ENCODE measurements at places on chromosomes 3 and 15. TPM values are rescaled to one million over a fixed set of nuclear protein-coding genes. Genes with fewer than 3 reads are reported as not detected.
A peak's percentile ranks its signal among the peaks of the same experiment; 100 is the strongest.

GRCh38 chr3:117433427-117433826 lies 723.8 kb downstream of the TUSC7 start:
- DNase-seq, result no peak

GRCh38 chr3:176690083-176690869 lies 507.0 kb downstream of the TBL1XR1 start:
- no peak for DNase-seq

- DNase-seq, result no peak
Measured at GRCh38 chr15:78929536-78930264, 15.1 kb downstream of the CTSH start.

DNA sequence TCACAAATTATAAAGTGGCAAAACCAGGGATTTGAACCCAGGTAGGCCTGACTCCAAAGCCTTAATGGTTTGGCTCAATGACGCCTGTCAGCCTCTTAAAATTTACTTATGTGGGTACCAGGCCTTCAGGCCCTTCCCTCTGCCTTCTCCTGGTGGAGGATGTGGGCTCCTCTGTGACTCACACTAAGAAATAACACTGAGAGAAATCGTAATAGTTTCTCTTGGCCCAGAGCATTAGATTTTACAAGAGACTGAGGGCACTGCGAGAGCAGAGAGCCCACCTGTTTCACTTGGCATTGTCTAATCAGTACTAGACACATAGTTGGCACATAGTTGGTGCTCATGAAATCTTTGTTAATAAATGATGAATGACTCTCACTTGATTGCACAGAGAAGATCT lies 505.2 kb downstream of the SHQ1 start:
- DNase-seq, result no peak

DNA sequence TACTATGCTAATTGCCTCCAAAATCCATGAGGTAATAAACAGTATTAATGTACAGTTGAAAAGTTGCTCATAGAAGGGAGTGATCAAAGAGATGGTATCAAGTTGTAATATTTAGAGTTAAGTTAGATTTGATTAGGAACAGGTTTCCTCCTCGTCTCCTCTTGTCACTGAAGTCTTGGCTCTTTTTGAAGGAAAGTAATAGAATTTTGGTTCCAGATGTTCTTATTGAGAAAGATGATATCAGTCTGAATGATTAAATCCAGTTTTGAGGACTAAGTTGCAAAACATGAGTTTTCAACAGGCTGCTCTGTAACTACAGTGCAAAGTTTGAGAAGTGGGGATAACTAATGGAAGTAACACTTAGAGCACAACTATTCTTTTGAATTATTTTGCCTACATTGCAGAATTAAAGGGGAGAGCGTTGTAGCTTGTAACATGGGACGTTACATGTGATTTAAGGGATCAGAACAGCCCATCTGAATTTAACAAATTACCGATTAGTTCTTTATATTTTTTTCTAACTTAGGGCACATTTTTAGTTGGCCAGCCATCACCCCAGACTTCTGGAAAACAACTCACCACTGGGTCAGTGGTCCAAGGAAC lies 48.3 kb downstream of the MAP6D1 start:
- no peak for DNase-seq

- no peak for DNase-seq
Measured at GRCh38 chr3:84100861-84101260, 857.9 kb upstream of the CADM2 start.

DNA sequence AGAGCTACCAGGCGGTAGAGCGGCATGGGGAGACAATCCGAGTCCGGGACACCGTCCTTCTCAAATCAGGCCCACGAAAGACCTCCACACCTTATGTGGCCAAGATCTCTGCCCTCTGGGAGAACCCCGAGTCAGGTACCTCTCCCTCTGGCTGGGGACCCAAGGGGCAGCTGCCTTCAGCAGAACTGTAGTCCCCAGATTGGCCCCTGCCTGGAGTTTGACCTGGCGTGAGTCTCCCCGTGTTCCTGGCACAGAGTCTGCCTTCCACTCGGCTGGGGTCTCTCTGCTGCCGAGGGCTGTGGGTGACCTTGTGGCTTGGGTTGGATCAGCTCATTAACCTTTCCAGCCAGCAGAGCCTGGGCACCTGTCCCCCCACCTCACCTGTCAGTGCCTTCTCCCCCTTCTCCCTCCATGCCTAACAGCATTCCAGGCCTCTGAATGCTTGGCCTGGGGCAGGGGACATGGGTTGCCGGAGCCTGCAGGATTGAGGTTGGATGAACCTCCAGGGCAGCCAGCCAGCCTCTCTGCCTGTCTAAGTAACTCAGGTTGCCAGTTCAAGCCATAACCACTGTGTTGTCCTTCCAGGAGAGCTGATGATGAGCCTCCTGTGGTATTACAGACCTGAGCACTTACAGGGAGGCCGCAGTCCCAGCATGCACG lies 6.8 kb upstream of the CHST14 start:
- DNase-seq, result no peak

DNA sequence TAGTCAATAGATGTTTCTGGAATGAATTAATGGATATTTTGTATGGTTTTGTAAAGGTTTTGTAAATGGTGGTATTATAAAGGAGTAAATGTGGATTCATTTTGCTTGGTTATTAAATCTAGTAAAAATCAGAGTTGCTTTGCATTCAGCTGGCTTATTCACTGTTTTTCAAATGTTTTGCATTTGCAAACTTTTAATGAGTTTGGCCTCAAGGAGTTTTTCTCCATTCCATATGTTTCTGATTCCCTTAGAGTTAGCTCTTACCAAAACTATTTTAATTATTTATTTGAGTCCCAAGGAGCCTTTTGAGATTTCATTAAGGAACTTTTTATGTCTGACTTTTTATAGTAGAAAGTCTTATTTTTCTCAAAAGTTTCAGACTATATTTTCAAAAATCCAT lies 992.2 kb downstream of the DIPK2A start:
- DNase-seq, result no peak

DNA sequence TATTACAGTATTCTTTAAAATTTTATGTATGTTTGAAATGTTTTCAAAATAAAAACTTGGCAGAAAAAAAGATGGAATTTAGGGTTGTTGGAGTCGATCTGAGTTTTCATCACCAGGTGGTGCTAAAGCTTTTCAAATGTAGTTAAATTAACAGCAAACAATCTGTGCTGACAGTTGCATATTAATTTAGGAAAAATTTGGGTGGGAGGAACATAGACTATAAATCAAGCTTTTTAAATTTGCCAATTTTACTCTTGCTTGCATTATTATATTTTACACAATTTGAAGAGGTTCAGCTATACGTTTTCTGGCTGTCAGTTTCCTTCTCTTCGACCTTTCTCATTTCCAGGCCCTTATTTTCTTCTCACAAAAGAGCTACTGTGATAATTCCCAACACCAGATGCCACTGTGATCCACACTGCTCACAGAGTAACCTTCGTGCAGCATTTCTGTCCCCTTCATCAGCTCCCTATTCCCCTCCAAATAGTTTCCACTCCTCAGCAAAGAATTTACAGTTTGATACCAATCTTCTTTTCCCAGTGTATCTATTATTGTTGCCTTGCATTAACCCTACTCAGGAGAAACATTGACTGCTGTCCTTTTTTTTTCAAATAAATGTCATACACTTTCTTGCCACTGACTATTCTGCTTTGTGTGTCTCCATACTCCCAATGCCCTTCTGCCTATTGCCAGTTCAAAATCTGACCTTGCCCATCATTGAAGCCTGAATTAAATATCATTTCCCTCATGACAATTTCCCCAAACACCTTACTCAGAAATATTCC lies 53.4 kb upstream of the EIF5A2 start:
- no peak for DNase-seq

DNA sequence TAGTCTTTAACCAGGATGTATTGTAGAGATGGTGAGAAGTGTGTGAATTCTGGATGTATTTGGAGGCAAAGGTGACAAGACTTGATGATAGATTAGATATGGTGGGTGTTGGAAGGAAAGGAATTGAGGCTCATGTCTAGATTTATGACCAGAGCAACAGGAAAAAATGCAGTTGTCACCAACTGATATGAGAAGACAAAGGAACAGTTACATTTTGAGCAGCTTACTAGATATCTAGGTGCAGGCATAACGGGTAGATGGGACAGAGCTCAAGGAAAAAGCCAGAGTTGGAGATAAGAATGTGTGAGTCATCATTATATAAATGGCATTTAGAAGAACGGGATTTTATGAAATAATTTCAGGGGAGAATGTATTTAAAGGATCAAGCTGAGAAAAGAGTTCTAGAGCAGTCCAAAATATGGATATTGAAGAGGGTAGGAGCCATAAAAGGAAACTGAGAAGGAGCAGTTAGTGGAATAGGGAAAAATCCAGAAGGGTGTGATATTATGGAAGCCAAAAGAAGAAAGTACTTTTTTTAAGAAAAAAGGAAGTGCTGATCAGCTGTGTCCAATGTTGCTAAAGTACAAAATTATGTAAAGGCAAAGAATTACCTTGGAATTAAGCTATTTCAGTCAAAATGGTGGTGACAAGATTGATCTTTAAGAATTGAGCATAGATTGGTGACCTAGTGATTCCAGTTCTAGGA lies 262.5 kb downstream of the CGGBP1 start:
- no peak for DNase-seq

DNA sequence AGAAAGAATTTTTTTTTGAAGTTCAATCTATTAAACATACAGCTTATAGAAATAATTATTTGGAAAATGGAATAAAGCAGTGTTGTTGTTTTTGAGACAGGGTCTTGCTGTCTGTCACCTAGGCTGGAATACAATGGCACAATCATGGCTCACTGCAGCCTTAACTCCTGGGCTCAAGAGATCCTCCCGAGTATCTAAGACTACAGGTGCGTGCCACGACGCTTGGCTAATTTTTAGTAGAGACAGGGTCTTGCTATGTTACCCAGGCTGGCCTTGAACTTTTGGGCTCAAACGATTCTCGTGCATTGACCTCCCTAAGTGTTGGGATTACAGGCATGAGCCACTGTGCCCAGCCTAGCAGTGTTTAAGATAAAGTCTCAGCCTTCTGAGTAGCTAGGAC lies 8.8 kb downstream of the BNIP2 start:
- DNase-seq, result no peak

DNA sequence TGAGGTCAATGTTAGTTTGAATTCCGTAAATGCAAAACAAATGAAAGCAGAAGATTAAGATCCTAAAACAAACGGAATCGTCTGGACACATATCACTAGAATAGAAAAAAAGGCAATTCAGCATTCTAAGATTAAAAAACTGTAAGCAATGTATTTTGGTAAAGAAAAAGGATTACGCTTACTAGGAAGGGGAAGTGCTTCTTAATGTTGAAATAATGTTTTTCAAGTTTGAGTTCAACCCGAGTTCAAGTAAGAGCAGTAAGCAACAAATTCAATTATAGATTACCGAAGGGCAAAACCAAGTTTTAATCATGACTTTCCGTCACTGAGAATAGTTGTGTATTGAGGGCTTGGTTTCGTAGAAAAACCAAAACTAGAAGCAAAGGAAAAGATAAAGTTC lies 637 bp downstream of the CIP2A start:
- no peak for DNase-seq

GRCh38 chr3:40398346-40398745 lies 11.4 kb downstream of the ENTPD3 start:
- DNase-seq, result peak; percentile 11

GRCh38 chr3:113630956-113631542 lies 65.4 kb downstream of the USF3 start:
- no peak for DNase-seq

DNA sequence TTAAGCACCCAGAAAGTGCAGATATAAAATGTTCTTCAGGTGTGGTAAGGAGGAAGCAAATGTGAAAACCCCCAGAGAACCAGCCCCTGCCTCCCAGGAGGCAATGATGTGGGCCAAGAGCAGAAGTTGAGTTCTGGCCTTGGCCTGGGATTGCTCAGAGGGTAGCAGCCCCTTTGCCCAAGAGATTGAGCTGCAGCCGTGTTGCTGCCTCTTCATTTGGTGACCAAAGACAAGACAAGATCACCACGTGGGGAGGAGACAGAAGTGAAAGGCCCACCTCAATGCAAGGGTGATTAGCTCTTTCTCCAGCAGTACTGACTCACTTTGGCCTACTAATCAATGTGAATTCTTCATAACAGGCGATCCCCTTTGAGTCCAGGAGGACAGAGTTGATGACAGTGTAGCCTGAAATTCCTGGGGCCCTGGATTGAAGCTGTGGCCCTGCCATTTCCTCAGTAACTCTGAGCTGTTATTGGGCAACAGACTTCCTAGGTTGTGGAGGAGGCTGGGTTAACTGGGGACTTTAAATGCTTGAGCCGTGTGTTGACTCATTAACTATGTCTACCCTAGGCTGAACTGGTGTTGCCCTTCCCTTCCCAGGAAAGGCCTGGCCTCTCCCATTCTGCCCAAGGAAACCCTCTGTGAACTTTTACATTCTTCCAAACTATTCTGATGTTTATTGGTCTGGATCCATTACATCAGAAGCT lies 86.5 kb downstream of the ST6GAL1 start:
- no peak for DNase-seq

- no peak for DNase-seq
Measured at GRCh38 chr3:43244694-43245093, 41.6 kb upstream of the SNRK start.

GRCh38 chr3:88061746-88062145 lies 2.7 kb downstream of the ZNF654 start:
- DNase-seq, result no peak

DNA sequence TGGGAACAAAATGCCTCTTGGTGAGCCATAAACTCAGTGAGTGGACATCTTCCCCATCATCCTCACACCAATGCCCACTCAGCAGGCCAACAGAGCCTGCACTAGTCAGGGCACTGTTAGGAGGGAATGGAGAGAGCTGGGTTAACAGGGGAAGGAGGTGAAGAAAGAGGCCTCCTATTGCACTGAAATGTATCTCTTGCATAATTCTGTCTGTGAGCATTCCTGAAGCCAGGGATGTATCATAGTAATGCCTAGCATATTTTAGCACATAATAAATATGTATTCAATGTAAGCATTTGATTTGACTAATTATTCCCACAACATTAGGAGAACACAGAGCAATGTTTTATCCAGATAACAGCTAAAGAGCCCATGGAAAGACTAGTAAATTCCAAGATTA lies 81.2 kb downstream of the ANO10 start:
- no peak for DNase-seq

DNA sequence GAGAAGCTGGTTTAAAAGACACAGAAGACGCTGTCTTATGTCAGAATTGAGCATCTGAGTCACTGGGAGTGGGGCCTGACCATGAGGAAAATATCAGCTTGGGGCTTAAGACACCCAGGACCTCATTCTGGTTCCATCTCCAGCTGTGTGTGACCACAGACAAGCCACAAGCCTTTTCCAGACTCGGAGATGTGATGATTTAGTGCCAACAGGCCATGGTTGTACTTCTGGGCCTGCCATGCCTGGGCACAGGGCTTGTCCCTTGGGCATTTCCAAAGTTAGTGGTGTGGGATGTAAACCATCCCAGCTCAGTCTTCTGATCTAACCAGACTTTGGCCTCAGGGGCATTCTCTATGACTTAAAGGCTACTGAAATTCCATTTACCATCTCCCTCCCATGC lies 269.8 kb downstream of the RYR3 start:
- no peak for DNase-seq

Gene MED12L
- 0.36 TPM for polyA plus RNA-seq

Gene SLC28A1
- not detected for polyA plus RNA-seq

Gene ARHGEF26
- polyA plus RNA-seq, result 1.4 TPM

Gene CYP19A1
- polyA plus RNA-seq, result not detected

Gene ALAS1
- polyA plus RNA-seq, result 109 TPM

Gene CCR1
- polyA plus RNA-seq, result 0.03 TPM

Gene CSTA
- polyA plus RNA-seq, result 649 TPM

Gene ATP13A5
- not detected for polyA plus RNA-seq

Gene CPN2
- not detected for polyA plus RNA-seq
